ENCODE measurements at places on chromosomes 3 and 15.
A peak's percentile ranks its signal among the peaks of the same experiment; 100 is the strongest.

DNA sequence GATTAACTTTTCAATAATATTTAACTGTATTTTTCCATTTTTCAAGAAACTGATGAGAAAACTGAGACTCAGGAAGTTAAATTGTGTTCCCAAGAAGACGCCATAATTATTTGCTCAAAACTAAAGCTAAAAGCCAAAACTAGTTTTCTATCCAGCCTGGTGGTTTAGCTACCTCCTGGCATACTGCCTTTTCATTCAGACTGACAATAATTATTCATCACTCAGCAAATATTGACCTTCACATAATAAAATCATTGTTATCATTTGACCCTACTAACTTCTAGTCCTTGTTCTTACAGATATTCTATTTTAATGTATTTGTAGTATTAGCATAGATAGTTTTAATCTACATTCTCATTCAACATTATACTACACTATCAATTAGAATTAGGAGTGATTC lies 210.6 kb upstream of the GADL1 start:
- DNase-seq, result no peak

DNA sequence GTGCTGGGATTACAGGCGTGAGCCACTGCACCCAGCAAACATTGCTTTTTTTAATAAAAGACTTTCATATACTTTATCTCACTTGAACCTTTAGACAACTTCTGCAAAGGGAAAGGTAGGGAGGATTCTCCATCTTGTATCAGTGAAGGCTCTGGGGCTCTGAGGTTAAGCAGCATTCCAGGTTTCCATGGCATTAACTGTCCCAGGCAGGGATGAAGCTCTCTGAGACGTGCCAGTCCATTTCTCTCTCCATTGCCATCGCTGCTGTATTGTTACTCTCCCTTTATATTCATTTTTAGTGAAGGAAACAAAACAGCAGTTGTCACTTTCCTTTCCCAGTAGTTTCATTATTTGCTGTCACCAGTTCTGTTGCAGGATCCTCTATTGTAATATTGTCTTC lies 342.4 kb downstream of the LPP start:
- DNase-seq, result no peak

- DNase-seq, result no peak
Observed at GRCh38 chr3:10194328-10195071, 29.8 kb downstream of the IRAK2 start.

GRCh38 chr3:34263101-34263621 lies 464.7 kb downstream of the PDCD6IP start:
- DNase-seq, result no peak

DNA sequence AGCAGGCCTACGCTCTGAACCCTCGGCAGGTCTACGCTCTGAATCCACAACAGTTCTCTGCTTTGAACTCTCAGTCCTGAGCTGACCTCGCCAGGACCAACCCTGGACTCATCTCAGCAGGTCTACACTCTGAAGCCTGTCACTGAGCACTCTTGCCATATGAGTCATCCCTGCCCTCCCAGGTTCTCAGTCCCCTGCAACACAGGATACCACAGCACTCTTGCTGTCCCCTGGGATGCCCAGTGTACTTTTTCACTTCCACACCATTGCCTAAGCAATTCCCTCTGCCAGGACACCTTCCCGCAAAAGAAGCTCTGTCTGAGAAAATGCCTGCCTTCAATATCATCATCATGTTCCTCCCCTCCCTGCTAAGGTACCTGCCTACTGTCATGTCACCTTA lies 42.0 kb downstream of the NUP210 start:
- DNase-seq, result no peak

GRCh38 chr15:41897363-41897799 lies 3.5 kb upstream of the SPTBN5 start:
- no peak for DNase-seq

- no peak for DNase-seq
Observed at GRCh38 chr15:74259821-74260607, 23.9 kb downstream of the CCDC33 start.

- DNase-seq, result no peak
Observed at GRCh38 chr3:141049681-141050080, 1.5 kb upstream of the SPSB4 start.

- no peak for DNase-seq
Observed at GRCh38 chr15:60526127-60526616, 47.2 kb upstream of the ICE2 start.

DNA sequence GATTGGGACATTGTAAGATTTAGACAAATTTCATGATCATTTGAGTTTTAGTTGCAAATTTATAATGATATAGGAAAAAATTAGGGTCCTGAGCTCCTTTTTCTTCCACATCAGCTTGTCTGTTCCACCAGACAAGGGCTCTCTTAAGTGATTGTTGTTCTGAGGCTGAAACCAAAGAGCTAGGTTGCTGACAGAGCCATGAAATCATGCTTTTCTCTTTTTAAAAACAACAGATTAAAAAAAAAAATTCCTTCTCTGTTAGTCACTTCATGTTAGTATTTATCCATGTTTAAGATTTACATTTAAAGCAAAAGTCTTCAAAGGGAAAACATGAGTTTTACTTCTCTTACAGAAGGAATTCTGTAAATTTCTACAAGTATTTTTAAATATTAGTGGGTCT lies 56.8 kb downstream of the ATP2C1 start:
- DNase-seq, result no peak

DNA sequence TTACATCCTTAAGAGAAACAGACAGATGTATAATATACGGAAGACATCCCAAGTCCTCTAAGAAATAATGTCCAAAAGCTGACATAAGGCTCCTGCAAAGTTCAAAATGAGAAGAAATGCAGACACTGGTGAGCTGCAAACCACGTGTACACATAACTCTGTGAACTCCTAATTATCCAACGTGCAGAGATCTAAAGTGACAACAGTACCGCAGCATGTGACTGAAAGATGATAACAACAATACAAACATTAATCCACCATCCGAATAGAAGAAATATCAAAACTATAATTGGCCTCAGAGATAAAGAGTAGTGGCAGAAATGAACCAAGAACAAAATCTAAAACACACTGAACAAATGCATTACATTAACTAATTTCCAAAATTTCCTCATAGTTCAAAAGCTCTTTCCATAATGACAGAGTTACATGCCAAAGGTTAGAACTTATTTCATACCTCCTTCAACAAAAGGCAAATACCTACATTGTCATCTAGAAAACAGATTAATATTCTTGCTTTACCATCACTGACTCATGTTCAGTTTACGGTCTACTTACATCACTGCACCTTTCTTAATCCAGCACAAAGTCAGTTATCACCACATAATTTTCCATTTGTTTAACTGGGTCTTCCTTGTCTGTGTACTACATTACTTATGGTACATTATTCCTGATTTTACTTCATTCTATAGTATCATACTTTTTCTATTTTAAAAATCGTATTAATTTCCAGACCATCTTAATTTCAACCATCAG lies 2.2 kb downstream of the PDCD10 start:
- DNase-seq, result no peak

GRCh38 chr15:38069511-38070011 lies 135.1 kb downstream of the TMCO5A start:
- DNase-seq, result peak; percentile 78

- DNase-seq, result no peak
Observed at GRCh38 chr15:33587773-33588172, 277.0 kb downstream of the RYR3 start.

GRCh38 chr3:159667261-159667660 lies 321.4 kb upstream of the IL12A start:
- DNase-seq, result no peak

GRCh38 chr3:69161587-69162307 lies 39.4 kb upstream of the LMOD3 start:
- no peak for DNase-seq

- DNase-seq, result no peak
Observed at GRCh38 chr3:192514754-192515663, 212.3 kb downstream of the FGF12 start.
